ENCODE measurements at places on chromosomes 1 and 21.

DNA sequence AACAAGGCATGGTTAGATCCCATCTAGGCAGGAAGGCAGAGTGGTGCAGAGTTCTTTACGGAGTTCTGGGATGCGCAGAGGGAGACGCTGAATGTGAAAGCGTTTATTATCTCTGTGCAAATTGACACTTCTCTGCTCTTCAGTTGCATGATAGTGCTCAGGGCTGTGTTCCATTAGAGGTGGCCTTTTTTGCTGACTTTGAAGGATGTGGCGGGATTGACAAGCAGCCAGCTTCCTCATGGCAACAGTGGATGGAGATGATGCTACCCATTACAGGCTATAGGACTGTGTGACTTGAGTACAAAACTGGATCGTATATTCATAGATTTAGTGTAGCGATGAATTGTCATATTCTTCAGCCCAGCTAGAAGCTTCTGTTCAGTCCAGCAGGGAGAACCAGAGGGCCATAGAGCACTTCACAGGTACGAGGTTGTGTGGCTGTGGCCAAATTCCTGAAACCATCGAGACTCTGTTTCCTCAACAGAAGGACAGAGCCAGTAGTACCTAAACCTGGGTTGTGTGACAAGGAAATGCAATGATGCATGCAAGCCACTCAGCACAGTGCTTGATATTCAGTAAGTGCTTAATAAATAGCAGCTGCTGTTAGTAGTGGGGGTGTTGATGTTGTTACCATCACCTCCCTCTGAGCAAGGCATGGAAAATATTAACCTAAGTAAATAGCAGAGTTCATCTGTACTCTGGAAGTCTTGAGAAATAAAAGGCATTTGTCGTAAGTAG lies 430.0 kb upstream of the KAZN start:
- no peak for DNase-seq

GRCh38 chr1:10059342-10059718 lies 26.6 kb downstream of the UBE4B start:
- DNase-seq, result no peak

- DNase-seq, result no peak
Observed at GRCh38 chr1:41504114-41505035, 19.9 kb upstream of the EDN2 start.

DNA sequence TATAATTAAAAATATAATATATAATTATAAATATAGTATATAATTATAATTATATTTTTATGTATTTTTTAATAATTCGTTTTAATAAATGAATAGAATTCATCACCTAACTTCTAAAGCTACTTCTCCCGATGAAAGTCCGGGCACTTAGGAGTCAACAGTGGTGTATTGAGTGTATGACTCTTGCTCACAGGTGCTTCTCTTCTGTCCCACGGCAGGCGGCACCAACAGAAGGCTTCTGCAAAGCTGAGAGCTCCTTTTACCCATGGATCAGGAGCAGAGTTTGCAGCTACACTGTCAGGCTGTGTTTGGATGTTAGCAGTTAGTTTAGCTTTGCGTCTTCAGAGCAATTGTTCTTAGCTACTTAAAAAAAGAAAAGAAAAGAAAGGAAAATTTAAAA lies 122.4 kb downstream of the LIPI start:
- DNase-seq, result no peak

DNA sequence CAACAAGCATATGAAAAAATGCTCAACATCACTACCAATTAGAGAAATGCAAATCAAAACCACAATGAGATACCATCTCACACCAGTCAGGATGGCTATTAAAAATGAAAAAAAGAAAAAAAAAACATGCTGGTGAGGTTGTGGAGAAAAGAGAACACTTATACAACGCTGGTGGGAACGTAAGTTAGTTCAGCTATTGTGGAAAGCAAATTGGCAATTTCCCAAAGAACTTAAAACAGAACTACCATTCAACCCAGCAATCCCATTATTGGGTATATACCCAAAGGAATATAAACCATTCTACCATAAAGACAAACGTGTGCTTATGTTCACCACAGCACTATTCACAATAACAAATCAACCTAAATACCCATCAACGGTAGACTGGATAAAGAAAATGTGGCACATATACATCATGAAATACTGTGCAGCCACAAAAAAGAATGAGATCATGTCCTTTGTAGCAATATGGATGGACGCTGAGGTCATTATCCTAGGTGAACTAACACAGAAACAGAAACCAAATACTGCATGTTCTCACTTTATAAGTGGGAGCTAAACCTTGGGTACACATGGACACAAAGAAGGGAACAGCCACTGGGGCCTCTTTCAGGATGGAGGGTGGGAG lies 49.5 kb downstream of the LYST start:
- DNase-seq, result no peak

DNA sequence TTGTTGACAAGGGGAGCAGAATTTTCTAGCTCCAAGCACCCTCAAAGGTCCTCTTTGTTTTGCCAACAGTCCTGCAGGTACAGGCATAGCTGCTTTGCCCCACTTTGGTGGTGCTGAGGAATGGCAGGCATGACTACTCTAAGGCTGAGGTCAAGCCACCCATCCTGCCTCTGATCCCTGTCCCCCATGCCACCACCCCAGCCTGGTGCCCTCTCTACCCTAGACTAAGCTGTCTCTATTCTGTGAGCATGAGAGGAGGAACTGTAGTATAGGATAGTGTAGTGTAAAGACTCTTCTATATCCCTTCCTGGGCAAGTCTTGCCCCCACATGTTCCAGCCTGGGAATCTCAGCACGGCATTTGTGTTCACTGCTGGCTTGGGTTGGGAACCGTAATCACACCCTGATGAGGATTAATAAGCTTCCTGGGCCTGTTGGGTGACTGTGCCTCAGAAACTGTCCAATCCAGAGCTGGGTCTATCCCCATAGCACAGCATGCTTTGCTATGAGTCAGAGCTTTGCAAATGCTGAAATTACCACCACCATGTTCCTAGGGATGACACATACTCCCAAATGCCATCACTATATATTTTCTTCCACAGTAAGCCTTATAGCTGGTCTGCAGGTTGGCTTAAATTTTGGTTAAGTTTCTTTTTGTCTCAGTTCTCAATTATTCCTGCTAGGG lies 105.7 kb upstream of the PPP2R5A start:
- DNase-seq, result no peak

GRCh38 chr1:205652984-205653383 lies 21.2 kb upstream of the ELK4 start:
- DNase-seq, result no peak

DNA sequence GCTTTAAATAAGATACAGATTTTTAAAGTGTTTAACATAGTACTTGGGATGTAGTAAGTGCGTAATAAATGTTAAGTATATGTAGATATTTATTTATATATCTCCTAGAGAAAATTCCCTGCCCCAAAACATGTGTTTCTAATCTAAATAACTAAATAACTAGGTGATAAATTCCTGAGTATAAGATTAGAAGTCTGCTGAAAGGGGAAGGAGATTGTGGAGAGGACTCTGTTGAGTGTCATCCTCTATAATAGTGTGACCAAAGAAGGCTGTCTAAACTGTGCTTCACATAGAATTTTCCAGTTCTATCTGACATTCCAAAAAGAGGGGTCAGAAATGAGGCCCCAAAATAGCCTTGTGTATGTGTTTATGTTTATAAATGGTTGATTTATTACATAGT lies 590.5 kb upstream of the ADAMTS5 start:
- no peak for DNase-seq

- DNase-seq, result no peak
Observed at GRCh38 chr1:22317231-22317919, 134.3 kb upstream of the ZBTB40 start.

- peak; percentile 3 for DNase-seq
Observed at GRCh38 chr1:247857069-247857984, at the start of gene TRIM58. Gene TRIM58, plus strand, starts transcription at chr1:247857187. Its CDS starts 60 bp downstream, at chr1:247857247.

- no peak for DNase-seq
Observed at GRCh38 chr1:21491488-21492355, 17.5 kb upstream of the ALPL start.

DNA sequence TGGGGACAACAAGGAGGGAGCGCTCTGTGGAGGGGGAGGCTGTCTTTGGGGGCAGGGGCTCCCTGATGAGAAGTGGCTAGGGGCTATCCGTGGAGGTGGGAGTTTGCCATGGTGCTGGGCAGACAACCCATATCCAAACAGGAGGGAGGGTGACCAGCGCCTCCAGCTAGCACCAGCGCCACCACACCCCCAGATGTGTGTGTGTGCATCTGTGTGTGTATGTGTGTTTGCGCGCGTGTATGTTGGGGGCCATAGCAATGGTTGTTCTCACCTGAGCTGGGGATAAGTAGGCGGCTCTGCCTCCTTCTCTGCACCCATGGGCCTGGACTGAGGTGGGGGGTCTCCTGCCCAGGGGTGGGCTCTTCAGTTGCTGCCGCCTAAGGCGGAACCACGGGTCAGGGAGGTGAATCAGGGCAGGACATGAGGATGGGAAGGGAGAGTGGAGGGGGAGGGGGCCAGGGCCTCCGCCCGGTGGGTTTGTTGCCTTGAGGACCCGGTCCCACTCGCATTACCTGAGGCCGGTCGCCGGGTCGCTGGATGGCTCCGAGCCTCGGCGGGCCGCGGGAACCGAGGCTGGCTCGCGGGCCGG lies 345 bp downstream of the HPCAL4 start:
- DNase-seq, result no peak

GRCh38 chr21:43717967-43718871 lies 710 bp upstream of the PDXK start:
- DNase-seq, result no peak

DNA sequence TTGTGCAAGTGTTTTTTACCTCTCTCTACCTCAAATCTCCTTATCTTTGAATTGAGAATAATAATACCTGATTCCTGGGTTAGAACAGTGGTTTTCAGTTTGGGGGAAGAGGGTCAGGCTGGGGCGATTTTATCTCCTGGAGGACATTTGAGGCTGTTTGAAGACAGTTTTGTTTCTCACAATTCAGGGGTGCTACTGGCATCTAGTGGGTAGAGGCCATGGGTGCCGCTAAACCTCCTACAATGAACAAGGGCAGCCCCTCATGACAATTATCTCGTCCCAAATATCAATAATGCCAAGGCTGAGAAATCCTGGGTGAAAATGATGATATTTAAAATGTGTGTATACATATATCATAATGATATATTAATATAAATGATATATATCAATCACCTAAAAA lies 139.1 kb upstream of the USH2A start:
- no peak for DNase-seq

GRCh38 chr1:48018799-48019198 lies 21.6 kb upstream of the TRABD2B start:
- no peak for DNase-seq

DNA sequence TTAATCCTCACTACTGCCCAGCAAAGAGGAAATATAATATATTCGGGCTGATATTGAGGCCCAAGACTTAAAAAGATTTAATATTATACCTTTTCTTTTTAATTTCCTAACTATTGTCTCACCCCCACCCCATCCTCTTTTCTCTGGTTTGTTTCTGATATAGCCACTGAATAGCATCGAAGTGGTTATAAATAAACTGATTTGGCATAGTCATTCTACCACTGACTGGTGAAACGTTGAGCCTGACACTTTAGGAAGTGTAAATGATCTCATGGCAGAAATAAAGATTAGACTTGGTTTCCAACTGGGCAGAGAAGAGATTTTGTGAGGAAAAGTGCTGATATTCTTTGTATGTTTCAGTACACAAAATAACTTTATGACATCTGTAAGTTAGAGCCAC lies 39.3 kb downstream of the DTL start:
- DNase-seq, result no peak

- no peak for DNase-seq
Observed at GRCh38 chr1:87685311-87686135, 356.8 kb downstream of the LMO4 start.

GRCh38 chr1:78831731-78832360 lies 174.7 kb downstream of the ADGRL4 start:
- DNase-seq, result no peak

- no peak for DNase-seq
Observed at GRCh38 chr1:65083263-65083896, 64.6 kb upstream of the AK4 start.

- DNase-seq, result no peak
Observed at GRCh38 chr21:35025206-35026152, 23.6 kb downstream of the RUNX1 start.

DNA sequence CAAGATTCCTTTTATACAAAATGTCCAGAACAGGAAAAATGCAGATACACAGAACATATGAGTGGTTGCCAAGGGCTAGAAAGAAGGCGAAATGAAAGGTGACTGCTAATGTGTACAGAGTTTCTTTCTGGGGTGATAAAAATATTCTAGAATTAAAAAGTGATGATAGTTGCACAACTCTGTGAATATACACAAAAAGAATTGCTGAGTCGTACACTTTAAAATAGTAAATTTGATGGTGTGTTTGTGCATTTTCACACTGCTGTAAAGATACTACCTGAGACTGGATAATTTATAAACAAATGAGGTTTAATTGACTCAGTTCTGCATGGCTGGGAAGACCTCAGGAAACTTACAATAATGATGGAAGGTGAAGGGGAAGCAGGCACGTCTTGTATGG lies 23.9 kb downstream of the KLHDC7A start:
- no peak for DNase-seq

GRCh38 chr1:203871114-203871880 lies 9.9 kb downstream of the SNRPE start:
- DNase-seq, result no peak

- no peak for DNase-seq
Observed at GRCh38 chr1:88216441-88216840, 467.6 kb upstream of the PKN2 start.

- no peak for DNase-seq
Observed at GRCh38 chr1:21573971-21574465, 64.8 kb downstream of the ALPL start.

- DNase-seq, result no peak
Observed at GRCh38 chr1:66757722-66758240, 5.5 kb downstream of the DYNLT5 start.

DNA sequence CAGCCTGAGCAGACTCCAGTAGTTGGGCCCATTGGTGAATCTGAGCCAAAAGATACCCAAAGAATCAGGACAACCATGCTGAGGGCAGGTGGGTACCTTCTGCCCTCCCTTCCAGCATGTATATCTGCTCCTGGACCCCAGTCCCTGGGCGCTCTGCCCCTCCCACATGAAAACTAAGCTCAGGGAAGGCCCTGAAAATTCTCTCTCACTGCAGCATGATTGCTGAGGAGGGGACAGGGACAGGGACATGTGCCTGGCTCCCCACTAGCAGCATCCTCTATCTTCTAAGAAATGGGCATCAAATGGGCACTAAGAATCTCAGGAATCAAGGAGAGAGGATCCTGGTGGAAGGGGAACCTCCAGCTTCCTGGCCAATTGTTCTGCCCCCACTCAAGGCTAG lies 446.0 kb downstream of the MATN1 start:
- DNase-seq, result no peak

- no peak for DNase-seq
Observed at GRCh38 chr1:95145493-95145892, 28.3 kb downstream of the TLCD4 start.

GRCh38 chr1:91819038-91819788 lies 66.7 kb downstream of the TGFBR3 start:
- DNase-seq, result no peak
